ENCODE measurements at places on chromosomes 2 and 18. TPM values are rescaled to one million over a fixed set of nuclear protein-coding genes. Genes with fewer than 3 reads are reported as not detected.

DNA sequence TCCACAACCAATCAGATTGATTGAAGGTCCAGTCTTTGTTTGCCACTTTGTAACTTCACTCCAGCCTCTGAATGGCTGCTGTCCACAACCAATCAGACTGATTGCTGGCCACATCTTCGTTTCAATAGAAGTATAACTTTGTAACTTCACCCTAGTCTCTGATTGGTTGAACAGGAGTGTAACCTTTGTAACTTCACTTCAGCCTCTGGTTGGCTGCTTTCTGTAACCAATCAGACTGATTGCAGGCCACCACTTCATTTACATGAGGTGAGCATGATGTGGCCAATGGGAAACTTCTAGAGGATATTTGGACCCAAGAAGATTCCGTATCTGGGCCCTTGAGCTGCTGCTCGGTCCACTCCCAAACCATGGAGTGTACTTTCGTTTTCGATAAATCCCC, 16.9 kb upstream of the ALPP start:
- DNase-seq, result no peak

- DNase-seq, result no peak
Measured at GRCh38 chr2:127486247-127487058, 39.8 kb downstream of the IWS1 start.

- no peak for DNase-seq
Measured at GRCh38 chr2:200173691-200174090, 132.8 kb upstream of the SPATS2L start.

- no peak for DNase-seq
Measured at GRCh38 chr2:127535918-127536317, 435 bp downstream of the MYO7B start.

The TMEM37 gene
- total RNA-seq, result 0.26 TPM

Data from PC-3 (cell line).